ENCODE measurements at places on chromosomes 5 and 9. TPM values are rescaled to one million over a fixed set of nuclear protein-coding genes. Genes with fewer than 3 reads are reported as not detected.

DNA sequence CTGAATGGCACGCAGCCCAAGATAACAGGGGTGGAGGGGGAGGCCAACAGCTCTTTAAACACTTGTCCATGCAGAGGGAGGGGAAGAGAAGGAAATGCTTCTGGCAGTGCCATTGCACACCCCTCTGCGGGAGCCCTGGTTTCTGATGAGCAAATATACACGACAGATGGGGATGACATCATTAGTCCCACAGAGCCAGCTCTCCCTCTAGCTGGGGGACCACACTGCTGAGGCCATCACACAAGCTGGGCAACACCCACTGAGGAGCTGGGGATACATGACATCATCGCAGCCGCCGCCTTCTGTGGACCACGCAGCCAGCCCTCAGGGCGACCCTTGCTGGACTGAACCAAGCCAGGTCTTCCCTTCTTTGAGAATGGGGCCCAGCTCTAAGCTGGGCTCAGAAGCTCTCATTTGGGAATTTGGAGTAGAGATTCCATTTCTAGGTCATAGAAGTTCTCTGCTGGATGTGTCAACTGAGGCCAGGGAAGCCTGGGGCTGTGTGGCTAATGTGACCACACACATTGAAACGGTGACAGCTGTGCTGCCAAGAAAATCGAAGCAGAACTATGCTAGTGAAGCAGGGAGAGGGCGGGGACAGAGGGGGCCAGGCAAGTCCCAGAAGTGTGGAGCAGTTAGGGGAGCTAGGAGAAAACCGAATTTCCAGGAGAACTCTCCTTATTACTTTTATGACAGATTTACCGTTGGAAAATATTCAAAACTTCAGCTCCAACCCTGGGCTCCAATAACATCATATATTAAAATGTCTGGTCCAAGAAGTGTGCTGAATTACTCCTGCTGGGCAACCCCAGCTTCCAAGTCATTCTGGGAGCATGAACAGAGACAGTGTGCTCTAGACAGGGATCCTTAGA is 79.5 kb downstream of the PRRT1B start:
- no peak for DNase-seq

DNA sequence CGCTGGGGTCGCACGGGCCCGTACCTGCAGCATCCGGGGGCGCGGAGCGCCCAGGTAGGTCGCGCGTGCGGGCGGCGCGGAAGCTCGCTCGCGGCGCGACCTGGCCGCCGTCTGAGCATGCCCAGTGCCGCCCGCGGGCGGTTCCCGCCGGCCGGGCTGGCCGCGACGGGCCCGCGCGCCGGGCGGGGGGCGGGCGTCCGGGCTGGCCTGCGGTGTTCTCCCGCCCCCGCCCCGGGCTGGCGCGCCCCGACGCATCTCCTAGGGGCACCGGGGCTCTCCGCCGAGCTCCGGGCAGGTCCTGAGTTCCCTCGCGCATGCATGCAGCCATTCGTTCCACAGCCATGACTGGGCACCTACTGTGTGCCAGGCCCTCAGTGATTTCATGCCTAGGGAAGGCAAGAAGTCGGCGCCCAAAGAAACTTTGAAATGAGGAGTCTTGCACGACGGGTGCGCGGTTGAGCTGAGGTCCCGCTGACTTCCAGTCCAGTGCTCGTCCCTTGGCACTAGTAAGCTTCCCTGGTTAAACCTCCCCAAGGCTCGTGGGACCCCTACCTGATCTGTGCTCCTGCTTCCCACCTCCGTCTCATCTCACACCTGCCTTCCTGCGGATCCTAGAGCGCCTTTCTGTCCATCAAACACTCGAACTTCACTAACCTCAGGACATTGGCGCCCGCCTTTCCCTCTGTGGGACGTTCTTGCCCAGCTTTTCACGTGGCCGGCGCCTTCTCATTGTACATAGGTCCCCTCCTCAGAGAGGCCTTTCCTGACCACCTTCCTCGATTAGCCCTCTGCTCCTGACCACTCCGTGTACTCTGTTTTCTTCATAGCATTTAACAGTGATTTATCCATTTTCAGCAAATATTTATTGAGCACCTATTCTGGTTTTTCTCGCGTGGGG is at the start of gene PTPN3:
Gene PTPN3 (minus strand): TSS at position 113 of the 898 bp plus-strand sequence. CDS start 34,873 bp downstream, outside the sequence.
- DNase-seq = no peak

GRCh38 chr9:98603821-98604383 is 104.8 kb downstream of the GABBR2 start:
- no peak for DNase-seq

- DNase-seq = no peak
Observed at GRCh38 chr5:143601357-143601756, 197.9 kb upstream of the NR3C1 start.

DNA sequence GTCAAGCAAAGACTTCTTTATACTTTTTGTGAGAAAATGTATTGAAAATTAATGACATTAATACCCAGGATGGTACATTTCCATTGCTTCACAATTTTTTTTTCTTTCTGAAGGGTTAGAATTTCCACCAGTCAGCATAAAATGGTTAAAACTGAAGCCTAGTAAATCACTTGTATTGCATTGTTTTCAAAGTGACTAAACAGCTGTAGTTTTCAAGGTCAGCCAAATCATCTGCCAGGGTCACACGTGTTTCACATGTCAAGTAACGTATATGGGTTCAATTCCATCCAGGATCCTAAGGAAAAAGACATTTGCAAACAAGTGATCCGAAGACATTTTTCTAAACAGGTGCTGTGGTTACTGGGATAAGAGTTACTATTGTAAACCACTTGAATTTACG is 574.2 kb downstream of the RAB3C start:
- no peak for DNase-seq

- DNase-seq = no peak
Observed at GRCh38 chr5:3835811-3836210, 240.2 kb downstream of the IRX1 start.

GRCh38 chr5:149265597-149265996 is 6.1 kb upstream of the AFAP1L1 start:
- DNase-seq = no peak

The ANXA1 gene
- 177 TPM for total RNA-seq

The PPP3R2 gene
- total RNA-seq = not detected
